ENCODE measurements at places on chromosomes 13 and 19.

GRCh38 chr13:44274771-44275205 lies 98.8 kb upstream of the SERP2 start:
- DNase-seq: no peak

DNA sequence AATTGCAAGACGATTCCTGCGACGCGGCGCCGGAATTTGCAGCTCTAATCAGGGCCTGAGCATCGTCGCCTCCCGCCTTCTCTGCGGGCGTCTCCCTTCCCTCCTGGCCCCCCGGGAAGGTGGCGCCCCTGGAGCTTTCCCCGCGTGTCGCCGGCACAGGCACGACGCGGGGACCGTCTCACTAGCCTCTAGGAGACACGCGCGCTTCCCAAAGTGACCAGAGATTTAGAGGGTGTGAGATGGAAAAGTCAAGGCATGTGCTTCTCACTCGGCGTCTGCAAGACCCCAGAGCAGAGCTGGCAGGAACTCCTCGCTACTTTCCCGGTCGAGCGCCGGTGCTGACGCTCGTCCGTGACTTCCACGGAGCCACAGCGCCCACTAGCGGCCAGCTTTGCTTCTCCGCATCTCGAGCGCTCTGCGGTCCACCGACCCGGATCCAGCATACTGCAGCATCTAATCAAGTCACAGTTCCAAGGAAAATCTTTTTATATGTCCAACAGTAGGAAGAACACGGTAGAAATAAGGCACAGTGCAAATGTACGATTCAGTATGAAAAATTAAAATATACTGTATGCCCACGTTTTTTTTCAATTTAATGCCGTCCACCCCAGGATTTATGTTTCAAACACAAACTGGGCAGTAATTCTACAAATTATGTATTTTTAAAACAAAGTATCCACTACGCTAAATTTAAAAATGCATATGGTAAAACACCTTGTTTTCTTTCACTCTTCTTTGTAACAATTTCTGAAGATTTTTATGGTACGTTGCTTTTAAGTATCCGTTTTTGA lies 977 bp upstream of the EFNB2 start:
- DNase-seq: peak; percentile 84

GRCh38 chr13:73754727-73755292 lies 379.4 kb downstream of the KLF12 start:
- no peak for DNase-seq

GRCh38 chr13:99687723-99688397 lies 186.6 kb downstream of the TM9SF2 start:
- DNase-seq: no peak

GRCh38 chr19:41940731-41941409 lies 12.6 kb upstream of the ERFL start:
- DNase-seq: no peak

GRCh38 chr13:26230703-26231102 lies 8.6 kb upstream of the RNF6 start:
- no peak for DNase-seq

DNA sequence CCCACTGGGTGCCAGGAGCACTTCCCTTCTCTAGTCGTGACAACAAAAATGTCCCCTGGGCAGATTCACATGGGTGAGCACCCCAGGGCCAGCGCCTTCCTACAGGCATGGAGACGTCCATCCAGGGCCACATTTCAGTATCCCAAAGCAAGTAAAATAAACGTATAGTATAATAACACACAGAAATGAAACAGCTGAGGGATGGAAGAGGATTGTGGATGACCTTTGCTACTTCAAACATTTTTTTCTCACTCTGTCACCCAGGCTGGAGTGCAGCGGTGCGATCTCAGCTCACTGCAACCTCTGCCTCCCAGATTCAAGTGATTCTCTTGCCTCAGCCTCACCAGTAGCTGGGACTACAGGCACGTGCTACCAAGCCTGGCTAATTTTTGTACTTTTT lies 28.2 kb downstream of the CILP2 start:
- DNase-seq: no peak

GRCh38 chr13:111462944-111463343 lies 142.5 kb downstream of the TEX29 start:
- no peak for DNase-seq

GRCh38 chr19:50580970-50581634 lies 12.9 kb upstream of the LRRC4B start:
- DNase-seq: no peak

GRCh38 chr13:93098972-93099371 lies 127.6 kb upstream of the GPC6 start:
- no peak for DNase-seq

DNA sequence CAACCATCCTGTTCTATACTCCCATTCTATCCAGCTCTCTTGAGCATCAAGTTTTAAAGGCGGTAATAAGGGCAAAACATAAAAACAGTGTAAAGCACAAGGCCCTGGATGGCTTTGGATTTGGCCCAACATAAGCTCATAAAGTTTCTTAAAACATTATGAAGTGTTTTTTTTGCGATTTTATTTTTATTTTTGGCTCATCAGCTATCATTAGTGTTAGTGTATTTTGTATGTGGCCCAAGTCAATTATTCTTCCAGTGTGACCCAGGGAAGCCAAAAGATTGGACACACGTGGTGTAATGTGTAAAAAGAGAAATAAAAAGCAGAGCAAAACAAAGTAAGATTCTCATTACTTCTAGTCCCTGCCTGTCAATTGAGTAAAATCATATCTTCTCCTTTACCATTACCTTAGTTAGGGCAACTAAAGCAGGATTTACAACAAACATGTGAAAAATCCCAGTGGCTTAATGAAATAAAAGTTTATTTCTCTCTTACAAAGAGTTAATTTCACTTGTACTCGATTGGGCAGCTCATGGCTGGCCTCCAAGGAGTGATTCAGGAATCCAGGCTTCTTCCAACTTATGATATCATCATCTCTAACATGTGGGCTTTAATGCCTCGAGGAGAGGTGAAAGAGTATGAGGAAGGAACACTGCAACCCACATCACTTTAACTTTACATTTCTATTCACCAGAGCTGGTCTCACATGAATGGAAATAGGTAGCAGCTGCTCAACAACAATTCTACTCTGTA lies 725.2 kb upstream of the SLITRK1 start:
- no peak for DNase-seq

- no peak for DNase-seq
Measured at GRCh38 chr13:102862624-102863210, 16.9 kb downstream of the ERCC5 start.

DNA sequence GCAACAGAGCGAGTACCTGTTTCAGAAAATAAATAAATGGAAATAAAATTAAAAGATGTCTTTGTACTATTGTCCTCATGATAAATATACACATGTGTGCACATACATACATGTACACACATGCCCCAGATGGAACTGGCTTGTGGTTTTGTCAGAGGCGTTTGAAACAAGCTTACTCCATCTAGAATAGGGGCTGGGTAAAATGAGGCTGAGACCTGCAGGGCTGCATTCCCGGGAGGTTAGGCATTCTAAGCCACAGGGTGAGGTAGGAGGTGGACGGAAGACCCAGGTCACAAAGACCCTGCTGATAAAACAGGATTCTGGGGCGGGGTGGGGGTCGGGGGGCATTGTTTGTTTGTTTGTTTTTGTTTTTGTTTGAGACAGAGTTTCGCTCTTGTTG lies 8.1 kb upstream of the SIN3B start:
- no peak for DNase-seq

DNA sequence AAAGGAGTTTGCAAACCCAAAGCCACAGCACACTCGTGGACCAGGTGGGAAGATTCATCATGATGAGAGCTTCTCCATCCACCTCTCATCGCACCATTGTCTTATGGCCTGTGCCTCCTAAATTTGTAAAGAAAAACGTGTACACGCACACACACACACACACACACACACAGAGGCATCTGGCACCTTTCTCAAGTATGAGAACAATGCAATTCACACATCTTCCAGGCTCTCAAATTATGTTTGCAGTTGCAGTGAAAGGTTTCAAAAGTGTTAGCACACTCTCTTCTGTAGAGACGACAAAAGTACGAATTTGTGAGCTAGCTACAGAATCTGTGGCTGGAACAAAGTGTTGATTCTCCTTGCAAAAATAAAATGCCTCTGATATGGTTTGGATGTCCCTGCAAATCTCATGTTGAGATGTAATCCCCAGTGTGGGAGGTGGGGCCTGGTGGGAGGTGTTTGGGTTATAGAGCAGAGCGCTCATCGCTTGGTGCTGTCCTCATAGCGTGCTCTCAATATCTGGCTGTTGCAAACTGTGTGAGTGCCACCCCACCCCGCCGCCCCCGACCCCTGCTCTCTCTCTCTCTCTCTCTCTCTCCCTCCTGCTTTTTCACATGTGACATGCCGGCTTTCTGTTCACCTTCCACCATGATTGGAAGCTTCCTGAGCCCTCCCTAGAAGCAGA lies 21.8 kb upstream of the RAB20 start:
- DNase-seq: no peak

GRCh38 chr19:45901432-45901911 lies 941 bp downstream of the MYPOP start:
- DNase-seq: no peak

- no peak for DNase-seq
Measured at GRCh38 chr13:111046590-111047141, 68.4 kb upstream of the ARHGEF7 start.

GRCh38 chr13:36512771-36513170 lies 80.5 kb downstream of the CCNA1 start:
- no peak for DNase-seq

DNA sequence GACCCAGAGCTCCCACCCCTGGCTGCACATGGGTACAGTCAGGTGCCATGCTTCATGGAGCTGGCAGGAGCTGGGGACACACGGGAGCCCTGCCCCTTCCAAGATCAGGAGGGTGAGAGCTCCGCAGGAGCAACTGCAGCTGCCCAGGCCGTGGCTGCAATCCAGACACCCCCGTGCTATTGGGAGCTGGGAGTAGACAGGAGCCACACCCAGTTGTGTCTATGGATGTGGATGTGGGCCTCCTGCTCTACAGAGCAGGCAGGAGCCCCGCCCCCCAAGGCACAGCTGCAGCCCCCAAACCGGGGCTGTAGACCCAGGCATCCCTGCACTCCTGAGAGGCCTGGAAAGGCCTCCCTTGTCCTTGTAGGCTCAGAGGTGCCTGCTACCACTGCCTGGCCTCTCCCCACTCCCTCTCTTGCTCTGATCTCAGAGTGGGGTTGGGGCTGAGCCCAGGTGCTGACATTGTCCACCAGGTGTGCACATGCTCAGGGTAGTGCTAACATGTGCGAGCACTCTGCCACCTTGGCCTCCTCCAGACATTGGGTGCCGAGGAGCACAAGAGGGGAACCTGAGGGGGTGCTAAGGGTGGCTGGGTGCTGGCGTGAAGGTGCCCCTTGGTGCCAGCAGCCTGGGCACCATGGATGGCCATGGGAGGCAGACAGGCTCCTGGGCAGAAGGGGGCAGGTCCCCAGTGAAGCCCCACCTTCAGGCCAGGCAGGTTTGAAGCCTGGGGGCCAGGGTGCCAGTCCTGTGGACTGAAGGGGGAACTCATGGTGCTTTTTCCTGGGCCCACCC lies 8.0 kb upstream of the BAX start:
- DNase-seq: no peak

DNA sequence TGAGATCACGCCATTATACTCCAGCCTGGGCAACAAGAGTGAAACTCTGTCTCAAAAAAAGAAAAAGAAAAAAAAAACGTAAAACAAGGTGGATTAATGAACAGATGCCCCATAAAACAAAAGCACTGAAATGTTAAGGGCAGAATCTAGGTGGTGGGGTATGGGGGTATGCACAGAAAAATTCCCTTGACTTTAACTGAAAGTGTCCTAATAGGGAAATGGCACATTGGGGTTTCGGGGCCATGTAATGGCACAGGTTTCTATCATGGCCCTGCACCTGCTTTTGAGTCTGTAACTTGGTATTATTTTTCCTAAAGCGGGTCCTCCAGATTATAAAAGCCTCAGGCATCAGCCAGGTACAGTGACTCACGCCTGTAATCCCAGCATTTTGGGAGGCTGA lies 16.2 kb downstream of the NOP53 start:
- no peak for DNase-seq

- no peak for DNase-seq
Measured at GRCh38 chr13:27572234-27572901, 48.0 kb downstream of the LNX2 start.

- no peak for DNase-seq
Measured at GRCh38 chr13:76630629-76631230, 255.5 kb downstream of the KCTD12 start.

DNA sequence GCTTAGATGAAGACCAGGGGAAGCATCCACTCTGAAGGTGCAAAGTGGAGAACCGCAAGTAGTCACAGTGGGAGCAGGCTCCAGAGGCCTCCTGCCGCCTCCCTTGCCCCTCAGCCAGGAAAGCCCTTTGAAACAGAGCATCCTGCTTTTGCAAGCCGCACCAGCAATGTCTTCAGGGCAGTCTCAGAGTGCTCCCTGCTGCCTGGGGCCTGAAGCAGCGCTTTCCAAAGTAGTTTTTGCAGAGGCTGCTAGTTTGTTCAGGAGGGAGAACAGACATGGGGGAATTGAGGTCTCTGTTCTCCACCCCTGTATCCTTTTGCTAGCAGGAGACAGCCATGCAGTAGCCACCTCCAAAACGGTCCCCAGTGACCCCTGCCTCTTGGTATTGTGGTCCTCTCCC lies 15.8 kb upstream of the POP4 start:
- no peak for DNase-seq

DNA sequence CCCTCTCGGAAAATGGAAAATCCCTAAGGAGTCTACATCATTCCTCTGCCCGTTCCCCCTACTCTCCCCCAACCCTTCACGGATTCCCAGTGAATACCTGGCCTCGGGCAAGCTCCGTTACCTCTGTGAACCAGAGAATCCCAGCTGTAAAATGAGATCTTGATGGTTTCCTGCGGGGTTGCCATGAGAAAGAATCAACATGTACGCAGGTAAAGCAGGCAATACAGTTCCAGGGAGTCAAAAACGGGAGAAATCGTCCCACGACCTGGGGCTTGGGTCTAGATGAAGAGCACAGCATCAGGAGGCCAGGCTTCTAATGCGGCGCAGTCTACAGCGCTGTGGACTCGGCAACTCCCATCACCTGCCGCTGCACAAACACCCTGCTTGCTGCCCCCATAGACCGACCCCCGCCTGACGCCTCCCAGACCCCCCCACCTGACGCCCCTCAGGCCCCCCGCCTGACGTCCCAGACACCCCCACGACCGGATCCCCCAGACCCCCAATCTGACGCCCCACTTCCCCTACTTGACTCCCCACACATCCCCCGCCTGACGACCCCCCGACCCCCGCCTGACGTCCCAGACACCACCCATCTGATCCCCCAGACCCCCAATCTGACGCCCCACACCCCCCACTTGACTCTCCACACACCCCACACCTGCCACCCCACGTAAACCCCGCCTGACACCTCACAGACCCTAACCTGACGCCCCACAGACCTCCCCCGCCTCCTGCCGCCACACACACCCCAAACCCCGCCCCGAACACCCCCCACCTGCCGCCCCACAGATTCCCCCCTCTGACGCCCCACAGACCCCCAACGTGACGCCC lies 680 bp downstream of the LIG4 start:
- DNase-seq: no peak

- DNase-seq: peak; percentile 75
Measured at GRCh38 chr19:2627319-2627829, 75.1 kb downstream of the GNG7 start.

Data from dorsolateral prefrontal cortex (tissue), 122 donors.